ENCODE measurements at places on chromosomes 4 and X.
A peak's percentile ranks its signal among the peaks of the same experiment; 100 is the strongest.

- no peak for DNase-seq
Observed at GRCh38 chr4:102064747-102065442, 274.4 kb downstream of the BANK1 start.

GRCh38 chr4:147617841-147618691 lies 869 bp downstream of the TMEM184C start:
- DNase-seq = peak; percentile 3

DNA sequence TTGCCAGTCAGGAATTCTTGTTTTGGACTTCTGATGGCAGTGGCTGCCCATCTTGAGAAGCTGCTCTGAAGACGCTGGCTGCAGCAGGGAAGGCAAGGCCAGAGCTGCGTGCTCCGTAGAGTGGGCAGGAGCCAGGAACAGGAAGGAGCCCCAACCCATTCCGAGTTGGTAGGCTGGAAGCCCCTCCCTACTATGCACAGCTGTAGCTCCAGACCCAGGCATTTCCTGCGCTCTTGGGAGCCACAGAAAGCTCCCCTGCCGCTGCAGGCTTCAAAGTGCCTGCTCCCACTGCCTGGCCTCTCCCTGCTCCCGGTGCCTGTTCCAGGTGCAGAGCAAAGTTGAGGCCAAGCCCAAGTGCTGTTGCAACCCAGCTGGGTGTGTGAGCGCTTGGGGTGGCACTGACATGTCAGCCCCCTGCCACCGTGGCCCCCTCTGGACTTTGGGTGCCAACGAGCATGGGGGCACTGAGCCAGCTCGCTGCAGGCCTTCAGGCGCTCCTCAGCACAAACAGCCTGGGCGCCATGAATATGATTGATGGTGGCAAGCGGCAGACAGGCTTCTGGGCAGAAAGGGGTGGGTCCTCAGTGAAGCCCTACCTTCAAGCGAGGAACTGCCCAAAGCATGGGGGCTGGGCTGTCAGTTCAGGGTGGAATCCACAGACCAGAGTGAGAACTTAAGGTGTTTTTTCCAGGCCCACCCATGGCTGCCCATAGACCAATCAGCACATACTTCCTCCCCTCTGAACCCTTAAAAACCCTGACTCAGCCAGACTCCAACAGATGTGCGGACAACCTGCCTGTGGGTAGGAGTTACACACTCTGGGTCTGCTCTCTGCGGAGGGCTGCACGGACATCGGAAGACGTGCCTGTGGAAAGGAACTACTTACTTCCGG lies 677.2 kb upstream of the INTU start:
- no peak for DNase-seq

GRCh38 chr4:32172086-32172485 lies 1451.9 kb downstream of the PCDH7 start:
- no peak for DNase-seq

DNA sequence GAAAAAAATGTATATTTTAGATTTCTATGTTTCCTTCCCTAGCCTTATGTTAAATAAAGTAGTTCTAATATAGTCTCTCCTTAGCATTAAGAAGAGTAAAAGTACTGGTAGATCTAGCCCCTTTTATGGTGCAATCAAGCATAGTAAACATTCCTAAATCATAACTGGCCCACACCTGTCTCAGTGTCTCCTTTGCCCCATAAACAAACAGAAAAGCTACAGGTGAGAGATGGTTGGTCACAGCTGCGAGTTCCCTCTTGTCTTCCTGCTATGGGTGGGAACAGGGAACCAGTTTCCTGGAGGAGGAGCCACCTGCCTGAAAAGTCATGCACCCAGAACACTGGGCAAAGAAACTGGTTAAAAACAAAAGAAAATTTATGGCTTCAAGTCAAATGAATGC lies 16.6 kb downstream of the SOWAHB start:
- no peak for DNase-seq

- no peak for DNase-seq
Observed at GRCh38 chrX:39409246-39409917, 608.1 kb downstream of the MID1IP1 start.

DNA sequence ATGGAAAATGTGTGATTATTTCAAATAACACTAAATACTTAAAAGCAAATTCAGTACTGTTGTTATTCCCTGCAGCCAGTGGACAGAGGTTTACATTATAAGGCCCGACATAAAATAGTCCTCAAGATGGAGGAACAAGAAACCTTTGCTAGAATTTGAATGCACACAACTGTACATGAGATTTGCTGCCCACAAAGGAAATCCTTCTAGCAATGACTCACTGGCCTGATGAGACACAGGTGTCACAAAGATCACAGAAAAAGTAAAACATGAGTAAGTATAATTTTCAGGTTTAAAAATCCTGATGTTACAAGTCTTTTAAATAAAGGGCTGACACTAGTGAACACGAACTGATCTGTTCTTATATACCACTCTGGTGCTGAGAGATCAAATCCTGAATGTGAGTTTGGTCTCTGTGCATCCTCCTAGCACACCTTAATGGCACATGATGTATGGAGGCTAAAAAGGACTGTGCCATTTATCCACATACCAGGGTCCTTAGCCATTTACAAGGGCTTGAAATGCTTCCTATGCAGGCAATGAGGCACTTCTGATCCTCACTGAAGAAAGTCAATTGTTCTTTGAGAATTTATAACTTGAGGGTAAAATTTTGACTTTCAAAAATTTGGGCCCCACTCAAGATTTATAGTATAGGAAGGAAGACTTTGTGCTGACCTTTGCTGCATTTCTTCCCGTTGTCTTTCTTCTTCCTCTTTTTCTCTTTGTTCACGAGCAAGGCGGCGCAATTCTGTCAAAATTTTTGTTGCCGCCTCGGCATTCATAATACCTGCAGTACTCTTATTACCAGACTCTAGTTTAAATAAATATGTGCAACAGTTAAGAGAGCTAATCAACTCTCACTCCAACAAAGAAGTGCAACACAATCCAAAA lies 23.0 kb downstream of the MAP7D3 start:
- DNase-seq = no peak

DNA sequence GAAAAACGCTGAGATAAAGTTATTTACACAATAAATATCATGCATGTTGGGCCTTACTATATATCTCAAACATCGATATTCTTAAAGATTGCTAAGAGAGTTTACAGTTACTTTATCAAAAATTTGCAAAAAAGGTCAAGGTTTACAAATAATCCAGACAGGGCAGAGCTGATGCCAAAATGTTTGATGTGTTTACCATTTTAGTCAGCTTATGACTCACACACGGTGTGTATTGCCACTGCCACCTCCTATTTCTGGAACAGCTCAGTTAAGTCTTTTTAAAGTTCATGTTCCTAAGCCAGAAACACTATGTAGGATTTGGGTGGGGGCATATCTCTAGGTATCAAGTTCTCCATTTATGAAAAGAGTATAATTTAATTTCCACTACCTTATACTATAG lies 580.6 kb downstream of the INPP4B start:
- DNase-seq = no peak
